Activated T-cell treated with anti-CD3 and anti-CD28 coated beads for 1 hour (primary cell): ENCODE measurements at places on chromosomes 3 and 15.

DNA sequence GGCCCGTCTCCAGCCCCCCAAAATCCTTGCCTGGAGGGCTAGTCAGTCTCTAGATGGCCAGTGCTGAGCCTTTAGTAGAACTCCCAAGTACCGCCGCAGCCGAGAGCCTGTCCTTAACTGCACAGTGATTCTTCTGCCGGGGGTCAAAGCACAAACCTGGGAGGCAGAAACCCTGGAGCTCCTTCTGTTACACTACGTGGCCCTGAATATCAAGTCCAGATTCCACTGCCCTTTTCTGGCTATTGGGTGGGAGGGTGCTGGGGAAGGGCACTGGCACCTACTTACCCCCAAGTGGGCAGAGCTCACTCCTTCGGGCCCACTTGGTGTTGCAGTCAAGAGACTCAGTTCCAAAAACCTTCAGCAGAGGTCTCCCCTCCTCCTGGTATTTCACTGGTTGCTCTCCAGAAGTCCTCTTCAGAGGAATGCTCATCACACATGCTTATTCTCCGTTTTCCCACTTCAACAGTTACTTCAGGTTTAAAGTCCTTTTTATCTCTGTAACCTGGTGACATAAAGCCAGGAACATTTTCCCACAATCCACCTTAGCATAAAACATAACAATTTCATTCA lies 10.8 kb downstream of the PDHB start:
- no peak for DNase-seq

GRCh38 chr15:99343881-99344551 lies 92.7 kb downstream of the LRRC28 start:
- peak; percentile 46 for DNase-seq

DNA sequence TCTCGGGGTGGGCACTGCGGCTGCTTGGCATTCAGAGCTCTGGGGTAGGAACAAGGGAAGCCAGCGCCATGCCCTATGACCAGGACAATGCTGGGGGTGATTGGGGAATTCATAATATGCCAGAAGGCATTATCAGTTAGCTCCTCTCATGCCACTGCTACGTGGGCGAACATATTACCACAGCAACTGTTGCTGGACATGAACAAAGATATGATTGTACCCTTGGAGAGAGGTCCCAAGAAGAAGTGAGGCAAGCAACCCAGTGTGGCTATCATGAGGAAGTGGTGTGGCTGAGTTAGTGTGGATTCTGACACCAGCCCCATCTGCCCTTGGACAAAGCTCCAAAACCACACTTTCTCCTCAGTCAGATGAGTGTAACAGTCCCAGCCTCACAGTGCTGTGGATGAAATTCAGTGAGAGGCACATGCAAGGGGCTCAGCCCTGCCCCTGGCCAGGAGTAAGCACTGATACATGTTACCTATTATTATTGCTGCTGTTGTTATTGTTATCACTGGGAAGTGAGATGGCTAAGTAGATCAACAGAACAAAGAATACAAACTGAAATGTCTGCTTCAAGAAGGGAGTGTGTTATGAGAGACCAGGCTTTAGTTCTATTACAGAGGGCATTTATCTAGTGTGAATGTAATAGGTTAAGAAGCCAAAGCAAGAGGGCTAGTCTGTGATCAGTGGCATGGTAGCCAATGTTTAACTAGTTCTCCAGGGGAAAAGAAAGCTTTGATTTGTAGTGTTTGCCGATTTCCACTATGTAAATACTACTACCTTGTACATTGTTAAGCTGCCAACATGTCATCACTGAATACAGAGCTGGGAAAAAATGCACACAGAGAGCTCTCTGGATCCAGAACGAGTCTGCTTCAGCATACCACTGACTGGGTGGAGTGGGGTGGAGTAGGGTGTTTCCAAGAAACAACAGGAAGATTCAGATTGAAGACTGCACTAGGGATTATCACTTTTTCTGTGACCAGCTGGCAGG lies 222.3 kb upstream of the EIF1B start:
- no peak for DNase-seq

DNA sequence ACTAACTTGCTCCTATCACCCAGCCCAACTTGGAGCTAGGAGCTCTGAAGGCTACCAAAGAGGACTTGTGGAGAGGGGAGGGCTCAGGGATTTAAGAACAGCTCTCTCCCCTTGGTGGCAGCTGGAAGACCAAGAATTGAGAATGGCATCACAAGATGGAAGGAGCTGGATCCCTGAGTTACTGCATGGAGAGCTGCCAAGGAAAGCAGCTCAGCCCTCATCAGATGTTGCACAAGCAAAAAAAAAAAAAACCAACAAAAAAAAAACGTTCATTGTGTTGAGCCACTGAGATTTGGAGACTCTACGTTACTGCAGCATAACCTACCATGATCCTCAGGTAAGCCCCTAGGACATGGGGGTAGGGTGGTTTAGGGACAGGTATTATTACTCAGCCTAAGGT lies 41.0 kb downstream of the ITGB5 start:
- no peak for DNase-seq

GRCh38 chr15:32918547-32918946 lies 200.7 kb downstream of the GREM1 start:
- DNase-seq: no peak

GRCh38 chr3:184314700-184315542 lies 515 bp downstream of the EIF4G1 start:
- DNase-seq: peak; percentile 53

DNA sequence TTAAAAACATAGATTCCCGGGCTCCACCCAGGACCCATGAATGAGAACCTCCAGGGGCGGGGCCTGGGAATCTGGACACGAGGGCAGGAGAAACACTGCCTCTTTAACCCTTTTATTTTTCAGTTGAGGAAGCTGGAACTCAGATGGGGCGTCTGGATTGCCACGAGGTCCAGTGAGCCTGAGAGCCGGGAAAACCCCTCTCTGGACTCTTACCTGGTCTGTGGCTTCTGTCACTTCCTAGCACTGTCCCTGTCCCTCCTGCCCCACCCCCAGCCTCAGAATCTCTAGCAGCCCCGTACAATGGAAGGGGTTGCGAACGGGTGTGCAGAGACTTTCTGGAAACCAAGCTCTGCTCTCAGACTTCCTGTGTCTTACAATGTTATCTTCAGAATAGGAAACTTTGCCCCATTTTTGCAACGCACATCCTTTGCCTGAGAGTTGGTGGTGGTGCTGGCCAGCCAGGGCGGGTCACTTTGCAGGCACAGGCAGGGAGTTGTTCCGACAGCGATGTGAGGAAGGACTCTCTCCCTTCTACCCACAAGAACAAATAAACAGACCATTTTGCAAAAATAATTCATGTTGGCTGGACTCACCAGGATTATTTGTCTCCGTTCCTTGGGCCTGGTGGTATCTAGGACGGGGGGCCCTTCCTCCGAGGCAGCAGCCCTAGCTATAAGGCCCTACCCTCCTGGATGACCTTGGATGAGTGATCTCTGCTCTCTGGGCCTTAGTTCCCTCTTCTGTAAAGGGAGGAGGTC lies 59.1 kb downstream of the SMAD6 start:
- no peak for DNase-seq

DNA sequence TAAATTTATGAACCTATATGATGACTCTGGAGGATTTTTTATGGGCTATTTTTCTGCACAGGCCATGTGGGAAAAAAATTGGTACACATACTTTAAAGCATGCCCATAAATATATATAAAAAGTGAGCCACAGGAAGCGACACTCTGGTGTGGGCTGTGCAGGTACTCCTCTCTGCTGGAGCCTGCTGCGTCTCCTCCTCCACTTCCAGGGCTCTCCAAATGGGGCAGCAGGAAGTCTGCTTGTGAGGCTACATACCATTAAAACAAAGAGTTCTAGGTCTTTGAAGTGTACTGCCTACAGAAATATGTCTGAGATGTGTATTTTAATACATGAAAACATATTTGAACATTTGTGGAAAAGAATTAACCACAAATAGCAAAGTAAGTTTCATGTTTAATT lies 135.1 kb downstream of the CTNNB1 start:
- DNase-seq: no peak

- peak; percentile 26 for DNase-seq
Observed at GRCh38 chr3:50336452-50337174, 4.0 kb downstream of the RASSF1 start.

DNA sequence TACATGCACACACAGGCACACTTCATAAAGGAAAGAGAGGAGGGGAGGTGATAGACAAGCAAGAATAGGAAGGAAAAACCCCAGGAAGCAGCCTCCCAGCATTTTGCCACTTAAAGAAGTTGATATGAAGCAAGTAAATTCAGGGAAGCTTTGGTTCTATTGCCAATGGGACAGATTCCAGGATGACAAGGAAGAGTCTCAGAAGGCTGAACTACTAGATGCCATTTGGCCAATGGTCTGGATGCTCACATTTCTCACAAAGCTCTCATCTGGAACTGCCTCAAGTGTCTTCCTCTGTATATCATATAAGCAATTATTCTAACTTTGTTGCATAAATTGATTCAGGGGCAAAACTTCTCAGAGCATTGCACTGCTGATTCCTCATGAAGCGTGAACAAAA lies 78.8 kb upstream of the STRIT1 start:
- DNase-seq: no peak

DNA sequence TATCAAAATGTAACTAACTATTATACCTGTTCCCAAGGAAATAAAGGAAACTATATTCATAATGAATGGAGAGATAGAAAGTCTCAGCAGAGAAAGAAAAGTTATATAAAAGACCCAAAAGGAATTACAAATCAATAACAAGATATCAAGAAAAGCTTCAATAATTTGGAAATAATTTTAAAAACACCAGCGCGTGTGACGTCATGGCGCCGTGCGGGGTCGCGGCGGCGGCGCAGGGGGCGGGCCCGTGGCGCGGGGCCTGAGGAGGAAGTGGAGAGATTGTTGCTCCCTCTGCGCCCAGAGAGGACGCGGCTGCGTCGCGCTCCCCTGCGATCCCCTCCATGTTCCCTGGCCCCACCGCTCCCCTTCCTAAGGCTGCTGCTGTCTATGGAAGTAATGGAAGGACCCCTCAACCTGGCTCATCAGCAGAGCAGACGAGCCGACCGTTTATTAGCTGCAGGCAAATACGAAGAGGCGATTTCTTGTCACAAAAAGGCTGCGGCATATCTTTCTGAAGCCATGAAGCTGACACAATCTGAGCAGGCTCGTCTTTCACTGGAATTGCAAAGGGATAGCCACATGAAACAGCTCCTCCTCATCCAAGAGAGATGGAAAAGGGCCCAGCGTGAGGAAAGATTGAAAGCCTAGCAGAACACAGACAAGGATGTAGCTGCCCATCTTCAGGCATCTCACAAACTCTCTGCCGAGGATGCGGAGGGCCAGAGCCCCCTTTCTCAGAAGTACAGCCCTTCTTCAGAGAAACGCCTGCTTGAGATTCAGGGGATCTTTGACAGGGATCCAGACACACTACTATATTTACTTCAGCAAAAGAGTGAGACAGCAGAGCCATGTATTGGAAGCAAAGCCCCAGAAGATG lies 4.1 kb downstream of the XCR1 start:
- no peak for DNase-seq

DNA sequence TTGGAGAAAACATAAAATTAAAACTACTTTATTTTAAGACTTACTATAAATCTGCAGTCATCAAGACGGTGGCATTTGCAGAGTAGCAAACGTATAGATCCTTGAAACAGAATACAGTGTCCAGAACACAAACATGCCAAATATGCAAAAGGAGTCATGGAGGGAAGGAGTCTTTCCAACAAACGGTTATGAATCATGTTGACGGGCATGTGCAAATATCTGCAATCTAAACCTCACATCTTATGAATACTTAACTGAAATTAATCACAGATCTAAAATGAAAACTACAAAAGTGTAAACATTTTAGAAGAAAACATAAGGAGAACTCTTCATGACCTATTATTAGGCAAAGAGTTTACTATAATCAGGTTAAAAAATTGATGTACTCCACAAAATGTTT lies 69.4 kb downstream of the TFRC start:
- DNase-seq: no peak

GRCh38 chr3:110420158-110420641 lies 651.4 kb upstream of the NECTIN3 start:
- no peak for DNase-seq

DNA sequence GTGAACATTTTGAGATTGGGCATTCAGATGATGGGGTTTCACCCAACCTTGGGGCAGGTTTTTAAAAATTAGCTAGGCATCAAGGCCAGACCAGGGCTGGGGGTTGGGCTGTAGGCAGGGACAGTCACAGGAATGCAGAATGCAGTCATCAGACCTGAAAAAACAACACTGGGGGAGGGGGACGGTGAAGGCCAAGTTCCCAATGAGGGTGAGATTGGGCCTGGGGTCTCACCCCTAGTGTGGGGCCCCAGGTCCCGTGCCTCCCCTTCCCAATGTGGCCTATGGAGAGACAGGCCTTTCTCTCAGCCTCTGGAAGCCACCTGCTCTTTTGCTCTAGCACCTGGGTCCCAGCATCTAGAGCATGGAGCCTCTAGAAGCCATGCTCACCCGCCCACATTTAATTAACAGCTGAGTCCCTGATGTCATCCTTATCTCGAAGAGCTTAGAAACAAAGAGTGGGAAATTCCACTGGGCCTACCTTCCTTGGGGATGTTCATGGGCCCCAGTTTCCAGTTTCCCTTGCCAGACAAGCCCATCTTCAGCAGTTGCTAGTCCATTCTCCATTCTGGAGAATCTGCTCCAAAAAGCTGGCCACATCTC lies 6.1 kb downstream of the RHO start:
- DNase-seq: no peak

GRCh38 chr15:90004671-90005070 lies 3.5 kb downstream of the ZNF710 start:
- no peak for DNase-seq

GRCh38 chr3:38578551-38578950 lies 70.9 kb downstream of the SCN5A start:
- no peak for DNase-seq

GRCh38 chr15:74788683-74789151 lies 6.8 kb downstream of the CSK start:
- no peak for DNase-seq

DNA sequence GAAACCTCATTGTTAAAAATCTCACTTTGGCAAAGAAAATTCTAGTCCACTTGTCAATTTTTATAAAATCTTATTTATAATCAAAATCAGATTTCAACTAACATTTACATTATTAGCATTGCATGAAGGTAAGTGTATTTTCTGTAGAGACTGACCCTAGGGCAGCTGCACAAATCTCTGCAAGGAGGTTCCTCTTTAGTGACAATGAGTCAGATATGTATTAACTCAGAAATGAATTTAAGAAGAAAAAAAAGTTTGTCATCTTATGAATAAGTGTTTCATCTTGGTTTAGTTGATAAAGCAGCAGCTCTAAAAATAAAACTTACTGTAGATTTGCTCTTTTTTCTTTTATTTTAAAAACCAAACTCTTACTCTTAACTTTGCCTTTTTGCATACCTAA lies 9.0 kb upstream of the GNB4 start:
- no peak for DNase-seq
